ENCODE measurements at places on chromosomes 6 and 20. TPM values are rescaled to one million over a fixed set of nuclear protein-coding genes. Genes with fewer than 3 reads are reported as not detected.

Gene RAET1G
- 1.2 TPM for total RNA-seq

GRCh38 chr6:14058029-14058695 is 59.4 kb upstream of the CD83 start:
- no peak for DNase-seq

Gene CENPW
- 14.2 TPM for total RNA-seq

GRCh38 chr20:34825530-34826362 is at the start of gene NCOA6:
TSS of gene NCOA6 (minus strand) at chr20:34825651. CDS start at chr20:34782355, 43,296 bp downstream.
- peak; percentile 78 for DNase-seq

GRCh38 chr6:39424831-39425230 is 102.3 kb upstream of the KCNK16 start:
- DNase-seq = no peak

DNA sequence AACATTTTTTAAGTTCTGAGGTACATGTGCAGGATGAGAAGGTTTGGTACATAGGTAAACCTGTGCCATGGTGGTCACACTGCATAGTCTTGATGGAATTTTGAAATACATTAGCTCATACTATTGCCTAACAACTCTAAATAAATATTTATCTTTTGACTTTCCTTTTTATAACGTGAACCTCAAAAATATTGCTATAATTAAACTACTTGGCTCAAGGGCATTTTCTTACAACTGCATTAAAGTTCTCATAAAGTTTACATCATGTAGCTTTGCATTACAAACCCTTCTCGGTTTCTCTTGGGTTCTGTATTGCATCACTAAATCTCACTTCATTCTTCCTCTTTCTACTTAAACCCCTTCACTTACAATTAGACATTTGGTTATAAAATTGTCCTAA is 636.0 kb upstream of the PTCHD4 start:
- no peak for DNase-seq

Gene PLA2G7
- 10.6 TPM for total RNA-seq

GRCh38 chr6:143501851-143502250 is 9.7 kb downstream of the FUCA2 start:
- no peak for DNase-seq

GRCh38 chr6:110581679-110582078 is 105.3 kb upstream of the SLC22A16 start:
- DNase-seq = no peak

Gene COL21A1
- total RNA-seq = not detected

- DNase-seq = no peak
Observed at GRCh38 chr20:11368499-11368898, 549.2 kb upstream of the BTBD3 start.

DNA sequence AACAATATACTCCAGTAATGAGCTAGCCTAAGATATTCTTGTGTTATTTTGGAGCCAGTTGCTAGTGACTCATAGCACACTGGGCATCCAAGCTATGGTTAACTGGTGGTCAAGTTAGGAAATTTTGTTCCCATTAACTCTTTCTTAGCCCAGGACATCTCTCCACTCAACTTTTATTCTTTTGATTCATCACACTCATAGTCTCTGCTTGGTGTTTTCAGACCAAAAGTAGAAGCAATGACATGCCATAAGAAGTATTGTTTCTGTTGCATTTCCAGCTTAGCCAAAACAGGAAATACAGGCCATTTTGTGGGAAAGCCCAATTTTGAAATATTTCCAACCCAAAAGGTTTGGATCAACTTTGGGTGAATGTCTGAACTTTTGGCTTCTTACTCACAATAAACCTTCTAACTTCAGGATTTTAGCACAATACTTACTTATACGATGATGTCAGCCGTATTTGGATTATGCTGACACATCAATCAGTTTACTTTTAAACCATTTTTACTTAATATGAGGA is 31.6 kb upstream of the CCN2 start:
- DNase-seq = no peak

Gene LINC00237
- not detected for total RNA-seq

Gene FABP7
- not detected for total RNA-seq

DNA sequence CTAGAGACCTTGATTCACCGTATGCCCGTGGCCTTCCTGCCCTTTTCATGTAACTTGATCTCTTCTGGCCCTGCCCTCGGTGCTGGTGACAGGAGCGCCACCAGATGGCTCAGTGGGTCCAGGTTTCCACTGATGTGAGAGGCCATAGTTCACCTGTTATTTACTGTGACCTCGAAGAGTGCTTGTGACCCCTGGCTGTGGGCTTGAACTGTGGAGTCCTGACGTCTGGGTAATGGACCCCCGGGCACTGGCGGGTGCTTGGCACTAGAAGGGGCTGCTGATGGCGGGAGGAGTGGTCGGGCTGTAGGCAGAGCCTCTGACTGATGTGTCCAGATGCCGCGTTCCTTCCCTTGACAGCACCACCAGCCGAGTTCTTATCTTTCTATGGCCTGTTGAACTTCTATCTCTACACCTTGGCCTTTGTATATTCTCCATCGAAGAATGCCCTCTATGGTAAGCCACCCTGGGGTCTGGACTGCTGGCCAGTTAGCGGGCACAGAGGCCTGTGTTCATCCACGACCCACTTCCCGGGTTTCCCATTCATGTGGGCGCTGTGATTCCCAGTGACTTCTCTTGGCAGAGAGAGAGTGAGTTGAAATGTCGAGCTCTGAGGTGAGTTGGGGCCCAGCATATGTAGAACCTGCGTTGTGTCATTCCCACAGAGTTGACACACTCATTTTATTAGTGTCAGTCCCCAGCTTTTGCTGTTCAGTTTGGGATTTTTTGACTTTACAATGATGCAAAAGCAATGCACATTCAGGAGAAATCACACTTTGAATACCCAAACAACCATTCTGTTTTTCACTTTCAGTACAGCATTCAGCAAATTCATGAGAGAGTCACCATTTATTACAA is 14.9 kb downstream of the DYNLT1 start:
- no peak for DNase-seq

Gene AVP
- total RNA-seq = not detected

DNA sequence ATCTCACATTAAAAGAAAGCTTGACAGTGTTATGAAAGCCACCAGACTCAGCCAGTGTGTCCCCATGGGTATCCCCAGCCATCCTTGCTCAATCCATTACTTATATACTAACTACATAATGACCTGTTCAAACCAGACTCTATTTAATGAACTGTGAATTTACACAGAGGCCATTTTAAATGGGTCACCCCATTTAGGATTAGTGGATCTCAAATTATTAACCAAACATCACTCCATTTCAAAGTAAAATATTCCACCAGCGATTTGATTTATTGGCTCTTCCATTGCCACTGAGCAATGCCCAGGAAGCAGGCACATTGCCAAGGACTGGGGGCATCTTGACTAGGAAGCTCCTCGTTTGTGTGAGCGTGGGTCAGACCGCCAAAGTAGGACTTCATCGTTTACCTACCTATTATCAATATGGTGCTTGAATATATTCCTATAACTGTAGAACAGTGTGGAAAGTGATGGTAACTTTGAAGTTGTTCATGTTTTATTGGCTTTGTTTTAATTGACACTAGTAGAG is 15.5 kb upstream of the NPEPL1 start:
- no peak for DNase-seq

GRCh38 chr20:49701916-49702315 is 11.8 kb downstream of the B4GALT5 start:
- no peak for DNase-seq

Gene RHAG
- total RNA-seq = not detected

DNA sequence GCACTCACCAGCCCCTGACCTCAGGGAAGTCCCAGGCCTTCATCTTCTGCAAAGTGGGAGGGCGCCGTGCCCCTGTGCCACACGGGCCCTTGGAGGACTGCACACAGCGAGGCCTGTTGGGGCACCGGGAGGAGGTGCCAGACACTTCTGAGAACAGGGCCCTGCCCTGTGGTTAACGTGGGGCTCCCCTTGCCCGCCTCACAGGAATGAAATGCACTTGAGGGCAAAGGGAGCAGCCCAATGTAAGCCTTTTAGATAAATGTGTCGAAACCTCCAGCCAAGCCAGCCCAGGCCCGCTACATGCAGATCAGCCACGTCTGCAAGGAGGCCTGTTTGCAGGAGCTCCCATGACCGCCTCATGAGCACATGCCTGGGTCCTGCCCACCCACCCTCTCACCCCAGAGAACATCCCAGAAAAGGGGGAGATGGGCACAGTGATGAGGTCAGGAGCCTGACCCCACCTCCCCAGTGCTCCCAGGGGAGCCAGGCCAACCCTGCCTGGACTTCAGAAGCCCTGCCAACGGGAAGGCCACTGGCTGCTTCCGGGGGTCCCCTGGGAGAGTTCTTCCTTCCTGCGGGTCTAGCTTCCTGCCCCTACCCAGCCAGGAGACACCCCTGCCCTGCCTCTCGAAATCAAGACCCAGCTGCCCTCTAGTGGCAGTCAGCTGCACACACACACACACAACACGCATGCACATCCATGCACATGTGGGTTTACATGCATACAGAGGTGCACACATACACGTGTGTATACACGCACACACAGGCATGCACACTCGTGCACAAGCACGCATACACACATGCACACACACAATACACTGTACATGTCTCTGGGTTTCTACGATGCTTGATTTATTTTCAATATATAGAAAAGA is 178.7 kb downstream of the TAF4 start:
- peak; percentile 32 for DNase-seq

- DNase-seq = no peak
Observed at GRCh38 chr6:110357298-110357663, 868 bp downstream of the METTL24 start.

DNA sequence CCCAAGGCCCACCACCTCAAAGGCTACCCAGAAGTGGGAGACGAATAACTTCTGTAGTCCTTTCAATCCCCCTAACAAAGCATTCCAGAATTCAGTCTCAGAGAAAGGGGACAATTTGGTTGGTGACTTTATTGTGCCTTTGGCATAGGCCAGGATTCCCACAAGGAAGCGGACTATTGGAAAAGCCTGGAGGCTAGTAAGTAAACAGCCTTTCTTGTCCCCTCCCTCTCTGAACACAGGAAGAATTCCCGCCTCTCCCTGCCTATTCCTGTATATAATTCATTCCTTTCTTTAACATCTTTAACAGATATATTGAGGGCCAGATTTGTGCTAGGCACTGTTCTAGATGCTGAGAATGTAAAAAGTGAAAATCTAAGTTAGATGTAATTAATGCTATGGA is 36.1 kb downstream of the RNF8 start:
- DNase-seq = no peak

DNA sequence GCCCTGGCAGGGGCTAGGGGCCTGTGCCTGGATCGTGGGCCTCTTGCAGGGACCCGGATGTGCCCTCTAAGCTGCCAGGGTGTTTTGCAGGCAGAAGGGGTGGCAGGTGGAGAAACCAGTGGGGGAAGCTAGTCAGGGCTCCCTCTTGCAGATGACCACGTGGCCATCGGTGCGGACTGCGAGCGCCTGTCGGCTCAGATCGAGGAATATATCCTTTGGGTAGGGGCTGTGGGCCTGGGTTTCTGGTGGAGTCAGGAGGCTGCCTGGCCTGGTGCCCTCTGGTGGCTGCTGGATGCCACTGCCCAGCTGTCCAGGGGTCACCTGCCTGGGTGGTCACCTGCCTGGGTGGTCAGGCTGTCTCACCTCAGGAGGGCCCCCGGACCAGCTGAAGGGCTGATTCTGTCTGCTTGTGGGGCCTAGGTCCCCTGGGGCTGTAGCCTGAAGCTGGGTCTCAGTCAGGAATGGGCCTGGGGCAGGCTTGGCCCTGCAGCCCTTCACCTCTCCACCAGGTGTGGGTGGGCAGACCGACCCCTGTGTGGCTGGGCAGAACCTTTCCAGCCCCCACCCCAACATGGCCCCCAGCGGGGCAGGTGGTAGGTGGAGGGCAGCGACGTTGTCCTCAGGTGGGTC is 6.7 kb downstream of the TCEA2 start:
- no peak for DNase-seq

DNA sequence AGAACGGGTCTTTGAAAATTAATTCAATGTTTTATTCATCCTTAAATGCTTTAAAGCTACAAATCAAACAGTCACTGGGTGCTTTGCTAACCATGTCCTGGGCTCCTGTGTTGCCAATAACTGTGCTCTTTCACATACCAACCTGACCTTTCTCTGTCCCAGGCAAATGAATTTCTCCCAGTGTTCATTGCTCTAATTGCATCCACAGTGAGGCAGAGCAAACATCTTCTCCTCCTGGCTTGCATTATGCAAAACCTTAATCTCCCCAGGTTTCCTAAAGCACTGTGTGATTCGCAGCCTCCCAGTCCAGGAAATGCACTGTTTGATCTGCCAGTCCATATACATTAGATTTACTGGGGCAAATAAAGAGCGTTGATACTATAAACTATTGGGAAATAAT is 219.0 kb downstream of the PREX1 start:
- no peak for DNase-seq

- DNase-seq = no peak
Observed at GRCh38 chr6:34465531-34466241, at the start of gene PACSIN1. TSS of gene PACSIN1 (plus strand) at chr6:34466076. CDS start at chr6:34526306, 60,230 bp downstream.

DNA sequence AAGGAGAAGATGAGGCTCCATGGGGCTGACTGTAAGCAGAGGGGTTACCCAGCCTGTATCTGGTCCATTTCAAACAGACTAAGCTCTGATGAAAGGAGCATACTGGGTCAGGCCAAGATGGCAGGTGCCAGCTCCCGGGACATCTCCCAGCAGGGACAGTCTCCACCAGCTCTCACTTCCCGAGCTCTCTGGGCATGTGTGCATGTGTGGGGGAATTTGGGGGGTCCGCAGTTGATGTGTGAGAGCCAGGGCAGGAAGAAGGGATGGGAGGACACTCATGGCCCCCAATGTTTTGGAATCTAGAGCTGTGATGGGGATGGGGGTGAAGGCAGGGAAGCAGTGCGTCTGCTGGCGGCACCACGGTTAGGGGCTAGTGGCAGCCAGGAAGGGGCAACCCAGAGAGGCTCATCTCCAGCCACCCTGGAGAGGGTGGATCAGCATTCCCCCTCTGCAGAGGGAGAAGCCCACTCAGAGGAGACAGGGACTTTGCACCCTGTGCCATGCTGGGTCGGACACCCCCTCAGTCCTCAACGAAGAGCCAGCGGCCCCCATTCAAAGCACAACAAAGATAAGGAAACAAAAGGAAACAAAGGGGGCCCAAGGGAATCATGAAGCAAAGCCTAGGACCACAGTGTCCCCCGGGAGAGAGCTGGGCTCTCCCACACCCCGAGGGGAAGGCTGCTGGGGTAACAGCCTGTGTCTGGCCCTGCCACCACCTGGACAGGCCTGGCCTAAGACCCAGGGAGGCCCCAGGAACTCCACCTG is 52.4 kb downstream of the DSTN start:
- no peak for DNase-seq

DNA sequence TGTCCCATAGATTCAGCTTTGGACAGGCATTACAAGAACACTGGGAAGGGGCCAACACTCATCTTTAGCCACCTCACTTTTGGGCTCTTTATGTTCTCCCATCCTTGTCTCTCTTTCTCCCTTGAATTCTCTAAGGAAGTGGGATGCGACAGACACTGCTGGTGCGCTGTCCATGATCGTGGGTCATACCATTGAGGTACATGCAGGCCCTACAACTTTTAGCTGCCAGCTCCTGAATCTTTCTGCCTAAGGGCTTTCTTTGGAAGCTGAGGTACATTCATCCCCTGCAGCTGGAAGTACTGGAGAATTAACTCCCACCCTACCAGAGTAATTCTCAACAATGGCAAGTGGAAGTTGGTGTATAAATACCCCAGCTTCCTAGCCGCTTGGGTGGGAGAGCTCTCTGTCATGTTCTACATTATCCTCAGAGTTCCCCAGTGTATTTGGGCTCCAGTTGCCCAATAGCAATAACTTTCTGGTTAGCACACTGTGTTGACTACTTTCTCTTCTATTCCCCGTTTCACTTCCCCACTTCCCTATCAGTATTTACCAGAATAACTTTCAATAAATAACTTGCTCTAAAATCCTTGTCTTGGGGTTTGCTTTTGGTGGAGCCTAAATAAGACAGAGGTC is 309.4 kb upstream of the RNF24 start:
- DNase-seq = no peak

Gene CDH26
- total RNA-seq = 0.22 TPM

Gene PSMB9
- 20.3 TPM for total RNA-seq
